T-helper 17 cell (primary cell): ENCODE measurements at places on chromosomes 16 and 17.

- no peaks in the 10 kb centered on the region for H3K36me3 ChIP-seq
- H3K27me3 ChIP-seq = no peaks in the 10 kb centered on the region
These were observed 4.9 kb upstream of the ZNF267 start for GRCh38 chr16:31868691-31869167.

DNA sequence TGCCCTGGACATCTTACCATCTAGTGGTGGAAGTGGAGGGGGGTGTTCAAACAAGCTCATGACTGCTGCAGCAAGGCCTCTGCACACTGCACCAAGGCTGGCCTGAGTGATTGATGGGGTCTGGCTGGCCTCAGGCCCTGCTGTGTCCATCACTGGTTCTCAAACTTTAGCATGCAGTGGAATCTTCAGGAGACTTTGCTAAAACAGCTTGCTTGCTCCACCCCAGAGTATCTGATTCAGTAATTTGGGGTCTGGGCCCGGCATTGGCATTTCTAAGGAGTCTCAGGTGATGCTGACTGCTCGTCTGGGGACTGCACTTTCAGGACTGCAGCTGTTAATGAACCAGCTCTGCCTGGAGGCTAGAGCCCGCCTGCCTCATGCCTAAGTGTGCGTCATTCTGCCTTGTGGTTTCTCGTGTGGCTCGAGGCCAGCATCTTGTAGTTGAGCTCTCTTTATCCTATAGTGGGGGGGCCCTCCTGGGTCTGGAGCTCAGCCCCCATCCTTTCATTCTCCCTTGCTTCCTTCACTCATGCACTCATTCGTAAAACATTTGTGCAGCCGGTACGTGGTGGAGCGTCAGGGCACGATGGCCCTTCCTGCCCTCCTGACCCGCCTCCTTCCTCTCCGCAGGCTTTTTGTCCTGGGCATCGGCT, 4.1 kb downstream of the MGAT5B start:
- H3K27me3 ChIP-seq = peaks cover 15% of the 10 kb centered on the region
- peaks cover 6% of the 10 kb centered on the region for H3K4me1 ChIP-seq

GRCh38 chr16:69404275-69404805, 18.5 kb upstream of the TERF2 start:
- no peak for DNase-seq
- peak overlapping the region; percentile 79 for H3K27ac ChIP-seq
- no peaks in the 10 kb centered on the region for H3K27me3 ChIP-seq
- H3K4me1 ChIP-seq = no peaks in the 10 kb centered on the region

DNA sequence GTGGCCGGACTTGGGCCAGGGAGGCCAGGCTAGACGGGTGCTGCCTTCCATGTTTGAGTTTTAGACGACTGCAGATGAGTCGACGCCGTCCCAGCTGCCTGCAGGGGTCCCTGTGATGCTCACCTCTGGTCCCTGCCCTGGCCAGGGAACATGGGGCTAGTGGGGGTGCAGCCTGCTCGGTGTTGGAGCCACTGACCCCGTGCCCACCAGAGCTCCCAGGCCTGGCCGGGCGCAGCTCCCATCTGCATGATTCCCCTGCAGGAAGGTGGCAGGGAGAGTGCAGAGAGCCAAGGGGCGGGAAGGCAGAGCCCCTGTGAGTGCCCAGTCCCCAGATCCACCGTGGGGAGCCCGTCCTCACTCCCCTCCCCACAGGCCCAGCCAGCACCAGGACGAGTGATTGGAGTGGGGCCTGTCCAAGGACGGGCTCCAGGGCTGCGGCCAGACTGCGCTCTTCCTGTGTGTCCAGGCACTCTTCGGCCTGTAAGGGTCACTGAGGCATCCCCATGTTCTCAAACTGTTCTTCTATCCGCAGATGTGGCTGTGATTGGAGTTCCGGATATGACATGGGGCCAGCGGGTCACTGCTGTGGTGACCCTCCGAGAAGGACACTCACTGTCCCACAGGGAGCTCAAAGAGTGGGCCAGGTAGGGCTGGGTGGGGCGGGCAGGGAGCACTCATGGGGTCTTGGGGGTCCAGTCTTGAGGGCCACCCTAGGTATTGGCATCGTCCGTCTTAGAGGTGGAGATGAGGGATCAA, 26.0 kb upstream of the CDH15 start:
- no peak for DNase-seq
- peaks cover 6% of the 10 kb centered on the region for H3K36me3 ChIP-seq
- peaks cover 8% of the 10 kb centered on the region for H3K4me1 ChIP-seq
- no peak overlapping the region for H3K4me3 ChIP-seq
- H3K27me3 ChIP-seq = no peaks in the 10 kb centered on the region
- H3K27ac ChIP-seq = no peak overlapping the region

GRCh38 chr16:55107851-55108250, 177.2 kb downstream of the IRX5 start:
- H3K27ac ChIP-seq = no peak overlapping the region
- H3K27me3 ChIP-seq = peaks cover 7% of the 10 kb centered on the region
- H3K36me3 ChIP-seq = no peaks in the 10 kb centered on the region
- H3K4me1 ChIP-seq = no peaks in the 10 kb centered on the region
- H3K4me3 ChIP-seq = no peak overlapping the region
- DNase-seq = no peak

- DNase-seq = no peak
- peaks cover 2% of the 10 kb centered on the region for H3K36me3 ChIP-seq
- H3K4me3 ChIP-seq = peak overlapping the region; percentile 81
- H3K27me3 ChIP-seq = no peaks in the 10 kb centered on the region
- peaks cover 62% of the 10 kb centered on the region for H3K4me1 ChIP-seq
These were observed 62.6 kb downstream of the PRKCA start for GRCh38 chr17:66364990-66365490.

DNA sequence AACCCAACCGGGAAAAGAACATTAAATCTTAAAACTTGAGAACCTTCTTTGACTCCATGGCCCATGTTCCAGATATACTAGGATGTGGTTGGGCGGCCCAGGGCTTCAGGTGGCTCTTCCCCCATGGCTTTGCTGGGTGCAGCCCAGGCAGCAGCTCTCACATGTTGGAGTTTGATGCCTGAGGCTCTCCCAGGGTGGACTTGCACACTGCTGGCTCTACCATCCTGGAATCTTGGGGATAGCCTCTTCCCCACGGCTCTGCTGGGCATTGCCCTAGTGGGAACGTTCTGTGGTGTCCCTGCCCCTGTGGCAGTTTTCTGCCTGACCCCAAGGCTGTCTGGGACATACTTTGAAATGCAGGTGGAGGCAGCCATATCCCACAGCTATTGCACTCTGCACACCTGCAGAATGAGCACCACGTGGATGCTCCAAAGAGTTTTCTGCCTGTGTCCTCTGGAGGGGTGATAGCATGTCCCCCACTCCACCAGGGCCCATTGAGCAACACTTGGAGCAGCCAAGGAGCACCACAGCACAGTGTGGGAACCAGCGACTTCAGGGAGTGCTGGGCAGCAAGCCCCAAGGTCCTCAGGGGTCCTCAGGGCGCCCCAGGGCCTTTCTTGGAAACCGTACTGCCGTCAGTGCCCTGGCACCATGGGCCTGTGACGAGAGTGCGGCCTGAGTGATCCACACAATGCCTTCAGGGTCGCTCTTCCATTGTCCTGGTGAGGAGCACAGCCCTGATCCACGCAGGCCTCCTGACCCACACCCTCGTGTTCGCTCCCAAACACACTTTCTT, 70.8 kb downstream of the GOSR1 start:
- H3K27me3 ChIP-seq = no peaks in the 10 kb centered on the region

DNA sequence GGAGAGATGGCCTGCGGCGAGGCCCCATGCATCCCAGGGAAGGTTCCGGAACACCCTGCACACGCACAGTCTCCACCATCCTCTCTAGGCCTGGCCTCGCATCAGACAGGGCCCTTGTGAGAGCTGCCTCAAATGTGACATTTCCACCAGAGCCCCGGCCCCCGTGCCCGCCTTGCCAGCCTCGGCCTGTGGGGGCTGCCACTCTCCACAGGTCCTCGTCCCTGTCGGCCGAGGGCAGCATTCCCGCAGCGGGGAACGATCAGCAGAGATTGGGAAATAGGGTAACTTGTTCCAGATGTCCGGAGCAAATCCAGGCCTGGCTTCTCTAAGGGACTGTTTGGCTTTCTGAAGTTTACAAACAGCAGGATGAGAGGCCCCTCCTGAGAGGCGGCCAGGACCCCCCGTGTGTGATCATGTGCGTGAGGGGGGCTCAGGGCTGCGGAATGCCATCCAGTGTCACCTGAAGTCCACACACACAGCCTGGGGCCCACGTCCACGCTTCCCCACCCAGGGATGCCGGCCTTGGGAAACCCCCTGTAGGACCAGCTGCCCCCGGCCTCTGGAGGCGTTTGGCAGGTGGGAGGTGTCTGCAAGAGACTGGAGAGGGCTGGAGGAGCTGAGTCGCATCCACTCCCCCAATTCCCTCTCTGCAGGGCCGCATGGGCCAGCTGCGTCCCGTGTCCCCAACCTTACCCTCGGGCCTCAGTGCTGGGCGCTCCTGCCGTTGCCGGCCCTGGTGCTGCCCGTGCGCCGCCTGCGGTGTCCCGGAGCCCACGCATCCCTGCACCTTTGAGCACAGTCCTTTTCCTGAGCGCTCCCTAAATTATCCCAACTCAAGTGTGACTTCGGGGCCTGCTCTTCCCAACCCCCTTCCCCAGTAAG, 70.4 kb downstream of the ZDHHC7 start:
- DNase-seq = no peak
- H3K4me1 ChIP-seq = no peaks in the 10 kb centered on the region
- no peaks in the 10 kb centered on the region for H3K36me3 ChIP-seq
- no peak overlapping the region for H3K27ac ChIP-seq
- peaks cover 36% of the 10 kb centered on the region for H3K27me3 ChIP-seq

GRCh38 chr16:11201498-11202259, 54.3 kb downstream of the SOCS1 start:
- H3K4me3 ChIP-seq = no peak overlapping the region
- DNase-seq = no peak
- H3K4me1 ChIP-seq = peaks cover 21% of the 10 kb centered on the region
- no peak overlapping the region for H3K27ac ChIP-seq

- no peaks in the 10 kb centered on the region for H3K36me3 ChIP-seq
- H3K27me3 ChIP-seq = peaks cover 42% of the 10 kb centered on the region
- no peak overlapping the region for H3K27ac ChIP-seq
- H3K4me1 ChIP-seq = peaks cover 2% of the 10 kb centered on the region
- DNase-seq = no peak
These were observed 9.9 kb downstream of the AHSP start for GRCh38 chr16:31537362-31538242.

DNA sequence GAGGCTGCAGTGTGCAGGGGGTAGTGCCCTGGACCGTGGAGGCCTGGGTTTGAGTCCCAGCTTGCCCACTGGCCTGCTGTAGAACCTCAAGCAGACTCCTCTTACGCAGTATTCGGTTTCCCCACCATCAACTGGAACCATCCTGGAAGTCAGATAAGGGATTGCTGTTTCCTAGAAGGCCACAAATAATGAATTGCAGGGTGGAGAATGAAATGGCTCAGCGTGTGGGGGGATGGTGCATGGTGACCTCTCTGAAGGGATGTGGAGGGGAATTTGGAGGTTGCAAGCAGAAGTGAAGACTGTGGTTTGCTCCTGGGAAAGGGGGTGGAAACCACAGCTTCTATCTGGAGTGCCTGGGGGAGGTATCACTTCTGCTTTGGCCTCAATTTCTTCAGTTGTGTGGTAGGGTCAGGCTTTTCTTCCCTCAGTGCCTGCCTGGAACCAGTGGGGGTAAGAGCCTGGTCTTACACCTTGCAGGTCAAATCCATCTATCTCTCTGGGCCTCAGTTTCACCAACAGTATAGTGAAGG, 1.7 kb downstream of the ADGRG5 start:
- no peaks in the 10 kb centered on the region for H3K36me3 ChIP-seq
- H3K27me3 ChIP-seq = no peaks in the 10 kb centered on the region
- H3K27ac ChIP-seq = peak overlapping the region; percentile 88
- peaks cover 35% of the 10 kb centered on the region for H3K4me1 ChIP-seq
- peak overlapping the region; percentile 84 for H3K4me3 ChIP-seq

GRCh38 chr17:71163121-71163812, 957.6 kb upstream of the SOX9 start:
- H3K27me3 ChIP-seq = peaks cover 4% of the 10 kb centered on the region
- H3K4me3 ChIP-seq = no peak overlapping the region
- no peaks in the 10 kb centered on the region for H3K36me3 ChIP-seq
- H3K4me1 ChIP-seq = no peaks in the 10 kb centered on the region
- no peak for DNase-seq
- no peak overlapping the region for H3K27ac ChIP-seq

GRCh38 chr17:2694381-2695242, 17.0 kb downstream of the CLUH start:
- H3K27ac ChIP-seq = no peak overlapping the region
- no peak overlapping the region for H3K4me3 ChIP-seq
- H3K36me3 ChIP-seq = no peaks in the 10 kb centered on the region
- no peak for DNase-seq
- no peaks in the 10 kb centered on the region for H3K27me3 ChIP-seq

DNA sequence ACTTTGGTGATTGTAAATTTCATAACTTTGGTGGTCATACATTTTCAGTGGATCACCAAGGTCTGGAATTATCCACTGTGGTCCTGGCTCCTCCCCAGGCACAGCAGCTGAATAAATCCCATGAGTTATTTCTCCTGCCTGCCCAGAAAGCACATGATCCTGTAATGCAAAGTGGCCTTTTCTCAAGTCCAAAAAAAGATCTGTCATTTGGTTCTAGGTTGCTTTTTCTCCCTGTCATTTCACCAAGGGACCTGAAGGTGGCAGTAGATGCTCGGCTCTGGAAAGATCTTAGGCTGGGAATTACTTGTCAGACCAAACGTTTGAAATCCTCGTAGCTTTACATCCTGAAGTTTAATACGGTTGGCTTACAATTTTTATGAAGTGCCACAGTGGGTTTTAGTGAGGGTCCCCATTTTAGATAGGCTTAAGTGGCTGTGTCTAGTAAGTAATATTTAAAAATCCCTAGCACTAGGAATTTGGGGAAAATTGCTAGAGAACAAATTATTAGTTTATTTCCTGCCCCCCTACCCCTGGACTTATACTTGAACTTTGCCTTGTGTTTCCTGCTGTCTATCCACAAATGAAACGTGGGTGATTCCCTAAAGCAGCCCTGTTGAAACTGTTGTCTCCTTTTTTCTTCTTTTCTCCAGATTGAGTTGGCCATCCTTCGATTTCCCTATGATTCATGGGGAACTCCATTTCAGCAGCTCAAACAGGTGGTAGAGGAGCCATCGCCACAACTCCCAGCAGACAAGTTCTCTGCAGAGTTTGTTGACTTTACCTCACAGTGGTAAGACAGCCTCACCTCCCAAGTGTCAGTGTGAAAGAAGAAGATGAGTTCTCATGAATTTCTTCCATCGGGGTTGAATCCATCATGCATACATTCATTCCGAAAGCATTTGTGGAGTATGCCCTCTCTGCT, 111.7 kb downstream of the MAP2K6 start:
- H3K36me3 ChIP-seq = peaks cover 9% of the 10 kb centered on the region
- H3K27ac ChIP-seq = no peak overlapping the region
- no peaks in the 10 kb centered on the region for H3K27me3 ChIP-seq
- H3K4me1 ChIP-seq = peaks cover 3% of the 10 kb centered on the region
- no peak for DNase-seq
